ENCODE measurements at places on chromosomes 1 and 21.

- no peak overlapping the region for H3K27ac ChIP-seq
- H3K4me3 ChIP-seq = no peak overlapping the region
- H3K36me3 ChIP-seq = no peaks in the 10 kb centered on the region
- no peak for DNase-seq
- peaks cover 33% of the 10 kb centered on the region for H3K27me3 ChIP-seq
- H3K4me1 ChIP-seq = no peaks in the 10 kb centered on the region
Measured at GRCh38 chr21:37677006-37677405, 239.3 kb downstream of the KCNJ6 start.

DNA sequence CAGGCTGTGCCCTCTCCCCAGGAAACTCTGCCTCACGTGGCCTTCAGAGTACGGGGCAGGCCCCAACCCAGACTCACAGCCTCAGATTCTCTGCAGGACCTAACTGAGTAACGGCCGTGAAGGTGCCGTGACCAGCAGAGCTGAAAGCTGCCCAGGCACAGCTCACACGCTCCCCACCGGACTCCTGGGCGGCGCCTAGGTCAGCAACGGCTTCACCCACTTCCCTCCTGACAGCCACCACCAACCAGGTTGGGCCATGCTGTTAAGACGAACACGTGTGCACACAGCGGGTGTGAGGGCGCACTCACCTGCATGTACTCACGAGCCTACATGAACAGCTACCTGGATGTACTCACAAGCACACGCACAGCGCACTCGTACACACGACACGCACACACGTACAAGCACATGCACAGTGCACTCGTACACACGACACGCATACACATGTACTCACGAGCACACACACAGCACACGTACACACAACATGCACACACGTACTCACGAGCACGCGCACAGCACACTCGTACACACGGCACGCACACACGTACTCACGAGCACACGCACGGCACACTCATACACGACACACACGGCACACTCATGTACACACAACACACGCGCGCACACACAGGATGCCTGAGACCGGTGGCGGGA lies 8.7 kb upstream of the TNFRSF4 start:
- peaks cover 45% of the 10 kb centered on the region for H3K4me1 ChIP-seq
- no peaks in the 10 kb centered on the region for H3K27me3 ChIP-seq
- peak overlapping the region; percentile 88 for H3K27ac ChIP-seq
- peaks cover 17% of the 10 kb centered on the region for H3K36me3 ChIP-seq

DNA sequence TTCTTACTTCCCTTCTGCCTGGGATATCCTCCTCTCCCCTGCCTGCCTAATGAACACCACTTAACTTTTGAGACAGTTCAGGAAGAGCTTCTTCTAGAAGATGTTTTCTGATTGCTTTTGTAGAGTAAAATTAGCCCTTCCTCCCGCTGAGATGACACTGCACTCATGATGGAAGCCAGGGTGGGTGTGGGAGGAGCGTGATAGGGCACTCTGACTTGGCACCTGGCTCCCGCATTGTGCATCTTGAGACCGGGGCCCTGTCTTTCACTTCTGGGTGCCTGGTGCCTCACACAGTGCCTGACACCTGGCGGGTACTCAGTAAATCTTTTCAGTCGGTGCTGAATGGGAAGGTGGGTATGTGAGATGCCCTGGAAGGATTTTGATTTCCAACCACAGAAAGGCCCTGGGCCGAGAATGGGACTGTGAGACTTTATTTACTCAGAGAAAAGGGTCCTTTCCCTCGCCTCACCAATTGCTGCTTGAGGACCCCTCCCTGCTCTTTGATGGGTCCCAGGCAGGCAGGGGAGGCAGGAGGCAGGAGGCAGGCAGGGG lies 6.8 kb downstream of the THEM5 start:
- DNase-seq = no peak
- no peaks in the 10 kb centered on the region for H3K36me3 ChIP-seq
- peaks cover 26% of the 10 kb centered on the region for H3K4me1 ChIP-seq
- peaks cover 7% of the 10 kb centered on the region for H3K27me3 ChIP-seq
- peak overlapping the region; percentile 51 for H3K27ac ChIP-seq

GRCh38 chr1:31739346-31739745 lies 24.8 kb downstream of the ADGRB2 start:
- no peak overlapping the region for H3K4me3 ChIP-seq
- no peak overlapping the region for H3K27ac ChIP-seq
- no peaks in the 10 kb centered on the region for H3K36me3 ChIP-seq
- no peak for DNase-seq

DNA sequence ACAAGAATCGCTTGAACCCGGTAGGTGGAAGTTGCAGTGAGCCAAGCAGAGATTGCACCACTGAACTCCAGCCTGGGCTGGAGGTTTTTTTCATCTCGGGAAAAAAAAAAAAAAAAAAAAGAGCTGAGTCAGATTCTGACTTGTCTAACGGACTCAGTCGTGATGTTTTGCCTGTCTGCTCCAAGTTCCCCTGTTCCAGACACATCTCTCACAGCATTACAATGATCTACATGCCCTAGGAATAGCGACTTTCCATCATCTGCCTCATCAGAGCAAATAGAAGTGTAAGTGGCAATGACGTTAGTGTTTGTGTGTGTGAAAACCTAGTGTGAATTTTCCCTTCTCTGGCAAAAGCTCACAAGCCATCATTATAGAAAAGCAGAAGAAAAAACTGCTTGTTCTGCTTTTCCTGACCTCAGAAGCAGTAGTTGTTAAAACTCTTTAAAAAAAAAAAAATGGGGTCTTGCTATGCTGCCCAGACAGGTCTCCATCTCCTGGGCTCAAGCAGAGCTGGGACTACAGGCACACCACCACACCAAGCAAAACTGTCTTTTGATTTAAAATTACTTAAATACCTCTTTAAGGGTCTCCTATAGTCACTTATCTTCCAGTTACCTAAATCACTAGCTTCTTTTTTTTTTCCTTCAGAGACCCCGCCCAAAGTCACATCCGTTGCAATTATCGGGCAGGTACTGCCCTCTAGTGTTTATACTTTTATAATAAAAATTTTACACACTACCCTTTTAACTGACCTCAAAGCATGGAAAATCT lies 37.3 kb downstream of the PLEKHO1 start:
- no peaks in the 10 kb centered on the region for H3K36me3 ChIP-seq
- H3K27ac ChIP-seq = peak overlapping the region; percentile 53
- H3K27me3 ChIP-seq = no peaks in the 10 kb centered on the region
- H3K4me3 ChIP-seq = peak overlapping the region; percentile 46
- DNase-seq = no peak

GRCh38 chr1:220516722-220517042 lies 11.3 kb upstream of the MARK1 start:
- no peak overlapping the region for H3K27ac ChIP-seq
- H3K36me3 ChIP-seq = no peaks in the 10 kb centered on the region
- H3K4me3 ChIP-seq = no peak overlapping the region
- H3K4me1 ChIP-seq = no peaks in the 10 kb centered on the region

- DNase-seq = no peak
- no peak overlapping the region for H3K4me3 ChIP-seq
- H3K4me1 ChIP-seq = no peaks in the 10 kb centered on the region
- no peak overlapping the region for H3K27ac ChIP-seq
- no peaks in the 10 kb centered on the region for H3K36me3 ChIP-seq
Measured at GRCh38 chr1:178189814-178190213, 95.9 kb downstream of the RASAL2 start.

GRCh38 chr1:77783141-77783540 lies 3.7 kb downstream of the MIGA1 start:
- H3K36me3 ChIP-seq = peaks cover 23% of the 10 kb centered on the region
- no peak overlapping the region for H3K4me3 ChIP-seq
- H3K27ac ChIP-seq = no peak overlapping the region
- no peaks in the 10 kb centered on the region for H3K27me3 ChIP-seq

GRCh38 chr1:192627901-192628300 lies 8.0 kb upstream of the RGS13 start:
- no peaks in the 10 kb centered on the region for H3K4me1 ChIP-seq
- peaks cover 6% of the 10 kb centered on the region for H3K27me3 ChIP-seq
- H3K36me3 ChIP-seq = no peaks in the 10 kb centered on the region
- H3K27ac ChIP-seq = no peak overlapping the region
- no peak for DNase-seq

GRCh38 chr1:165853528-165854075 lies 26.2 kb downstream of the UCK2 start:
- DNase-seq = no peak
- peak overlapping the region; percentile 50 for H3K27ac ChIP-seq
- H3K4me1 ChIP-seq = peaks cover 74% of the 10 kb centered on the region
- no peaks in the 10 kb centered on the region for H3K27me3 ChIP-seq
- no peaks in the 10 kb centered on the region for H3K36me3 ChIP-seq

GRCh38 chr21:31483146-31483545 lies 139.1 kb upstream of the TIAM1 start:
- DNase-seq = no peak
- H3K36me3 ChIP-seq = peaks cover 5% of the 10 kb centered on the region
- no peak overlapping the region for H3K4me3 ChIP-seq
- no peaks in the 10 kb centered on the region for H3K27me3 ChIP-seq
- H3K4me1 ChIP-seq = no peaks in the 10 kb centered on the region

GRCh38 chr1:49045371-49045770 lies 268.7 kb upstream of the BEND5 start:
- H3K4me3 ChIP-seq = no peak overlapping the region
- H3K4me1 ChIP-seq = no peaks in the 10 kb centered on the region
- H3K36me3 ChIP-seq = no peaks in the 10 kb centered on the region
- no peaks in the 10 kb centered on the region for H3K27me3 ChIP-seq
- H3K27ac ChIP-seq = no peak overlapping the region

DNA sequence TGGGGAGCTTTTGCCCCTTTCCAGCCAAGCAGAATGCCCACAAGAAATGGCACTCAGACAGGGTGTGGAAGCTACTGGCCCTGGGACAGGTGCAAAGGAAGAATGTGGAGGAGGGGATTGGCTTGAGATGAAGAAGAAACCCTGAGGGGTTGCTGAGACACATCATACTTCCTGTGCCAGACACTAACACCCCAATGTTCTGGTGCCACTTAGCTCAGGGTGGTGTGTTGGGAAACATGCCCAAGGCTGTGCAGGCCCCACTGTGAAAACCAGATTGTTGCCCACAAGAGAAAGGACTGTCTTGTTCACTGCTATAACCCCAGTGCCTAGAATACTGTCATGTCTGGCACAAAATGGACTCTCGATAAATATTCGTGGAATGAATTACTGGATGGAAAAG lies 9.9 kb upstream of the PAQR6 start:
- H3K27me3 ChIP-seq = no peaks in the 10 kb centered on the region
- no peak overlapping the region for H3K27ac ChIP-seq

- DNase-seq = no peak
- peaks cover 54% of the 10 kb centered on the region for H3K4me1 ChIP-seq
- H3K27ac ChIP-seq = peak overlapping the region; percentile 95
- H3K4me3 ChIP-seq = peak overlapping the region; percentile 88
Measured at GRCh38 chr1:234600418-234601281, 9.3 kb downstream of the IRF2BP2 start.

DNA sequence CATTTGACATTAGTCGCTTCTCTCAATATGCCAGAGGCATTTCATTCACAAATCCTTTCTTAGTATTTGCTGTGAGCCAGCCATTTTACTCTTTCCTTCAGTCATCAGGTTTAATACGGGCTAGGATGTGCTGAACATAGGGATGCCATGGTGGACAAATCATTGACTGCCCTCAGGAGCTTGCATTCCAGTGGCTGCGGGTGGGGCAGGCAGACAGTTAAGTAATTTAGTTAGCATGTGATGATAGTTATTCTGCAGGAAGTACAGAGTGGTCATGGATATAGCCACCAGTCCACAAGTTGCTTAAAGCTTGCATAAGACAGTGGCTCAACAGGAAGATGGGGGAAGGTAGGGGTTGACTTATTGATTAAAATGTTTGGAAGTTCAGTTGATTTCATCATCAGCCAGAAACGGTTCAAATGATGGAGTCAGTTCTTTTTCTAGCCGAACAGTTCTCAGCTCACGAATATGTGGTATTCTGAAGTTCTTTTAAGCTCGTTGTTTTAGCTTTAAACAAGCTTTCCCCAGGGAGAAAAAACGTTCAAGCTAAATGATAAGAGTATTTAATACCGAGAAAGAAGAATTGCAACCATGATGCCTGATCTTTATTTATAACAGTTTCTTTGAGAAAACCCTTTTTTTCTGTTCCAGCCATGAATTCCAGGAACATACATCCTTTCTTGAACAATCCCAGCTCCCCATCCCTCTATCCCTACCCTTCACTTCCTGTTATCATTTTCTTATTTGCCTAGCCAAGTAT lies 1.4 kb downstream of the SLC22A15 start:
- H3K27ac ChIP-seq = peak overlapping the region; percentile 86
- H3K4me1 ChIP-seq = peaks cover 18% of the 10 kb centered on the region
- no peaks in the 10 kb centered on the region for H3K27me3 ChIP-seq
- peak overlapping the region; percentile 91 for H3K4me3 ChIP-seq

DNA sequence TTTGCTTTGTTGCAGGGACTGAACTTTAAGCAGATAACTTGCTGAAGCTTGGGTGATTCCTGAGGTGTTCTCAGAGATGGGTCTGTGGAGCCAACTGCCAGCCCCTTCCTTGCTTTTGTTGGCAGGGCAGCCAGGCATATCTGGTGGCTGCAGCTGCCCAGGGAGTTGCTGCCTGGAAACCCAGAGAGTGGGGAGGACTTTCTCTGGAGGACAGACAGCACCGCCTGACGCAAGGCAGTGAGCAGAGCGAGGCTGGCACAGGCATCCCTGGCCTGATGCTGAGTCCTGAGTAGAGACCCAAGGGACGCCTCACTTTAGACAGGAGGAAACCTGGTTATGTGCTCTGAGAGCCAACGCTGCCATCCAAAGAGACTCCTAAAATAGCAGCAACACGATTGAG lies 9.8 kb upstream of the OLFML2B start:
- no peak overlapping the region for H3K27ac ChIP-seq
- H3K4me1 ChIP-seq = no peaks in the 10 kb centered on the region
- H3K27me3 ChIP-seq = peaks cover 30% of the 10 kb centered on the region
- H3K36me3 ChIP-seq = no peaks in the 10 kb centered on the region

DNA sequence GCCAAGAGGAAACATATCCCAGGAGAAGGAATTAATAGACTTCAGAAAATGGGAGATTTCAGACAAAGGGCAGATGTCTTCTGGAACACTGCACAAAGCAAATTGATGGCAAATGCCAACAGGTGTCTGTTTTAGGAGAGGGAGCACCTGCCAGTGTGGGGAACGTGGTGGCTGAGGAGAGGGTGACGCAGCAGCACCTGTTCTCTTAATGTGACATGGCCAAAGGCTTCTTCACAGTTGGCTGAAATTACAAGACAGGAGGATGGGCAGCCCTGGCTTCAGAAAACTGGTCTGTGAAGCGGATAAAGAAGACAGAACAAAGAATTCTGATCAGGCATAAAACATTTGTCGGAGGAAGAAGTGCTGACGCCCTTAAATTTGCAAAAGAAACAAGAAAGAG lies 178.7 kb upstream of the RUNX1 start:
- H3K27ac ChIP-seq = peak overlapping the region; percentile 69
- no peaks in the 10 kb centered on the region for H3K36me3 ChIP-seq
- DNase-seq = no peak
- H3K4me3 ChIP-seq = peak overlapping the region; percentile 66
- H3K27me3 ChIP-seq = peaks cover 11% of the 10 kb centered on the region

- H3K4me3 ChIP-seq = peak overlapping the region; percentile 13
- peaks cover 4% of the 10 kb centered on the region for H3K36me3 ChIP-seq
Measured at GRCh38 chr1:157992031-157992832, 1.2 kb upstream of the KIRREL1 start.

- H3K36me3 ChIP-seq = no peaks in the 10 kb centered on the region
- H3K27ac ChIP-seq = no peak overlapping the region
- DNase-seq = no peak
- no peaks in the 10 kb centered on the region for H3K27me3 ChIP-seq
- H3K4me1 ChIP-seq = no peaks in the 10 kb centered on the region
- H3K4me3 ChIP-seq = no peak overlapping the region
Measured at GRCh38 chr1:118297521-118297920, 112.5 kb upstream of the SPAG17 start.

Measured in natural killer cell treated with Interleukin-12 subunit alpha and Interleukin-12 subunit beta and Interleukin-15 and Interleukin-18, amount 100 ng/mL, for 72 hours (primary cell).